ENCODE measurements at places on chromosomes 11 and 22. TPM values are rescaled to one million over a fixed set of nuclear protein-coding genes. Genes with fewer than 3 reads are reported as not detected.

Gene LDHAL6A
- total RNA-seq: not detected

Gene APOL5
- not detected for total RNA-seq

Gene OR56A1
- 0.09 TPM for total RNA-seq

Gene CYTH4
- 44.0 TPM for total RNA-seq

Gene CYP2D6
- 1.3 TPM for total RNA-seq

Gene APOBEC3C
- 11.1 TPM for total RNA-seq

GRCh38 chr22:47575291-47575690 lies 812.8 kb downstream of the TBC1D22A start:
- DNase-seq: no peak

- DNase-seq: no peak
Observed at GRCh38 chr11:12280199-12280837, 97.1 kb upstream of the PARVA start.

DNA sequence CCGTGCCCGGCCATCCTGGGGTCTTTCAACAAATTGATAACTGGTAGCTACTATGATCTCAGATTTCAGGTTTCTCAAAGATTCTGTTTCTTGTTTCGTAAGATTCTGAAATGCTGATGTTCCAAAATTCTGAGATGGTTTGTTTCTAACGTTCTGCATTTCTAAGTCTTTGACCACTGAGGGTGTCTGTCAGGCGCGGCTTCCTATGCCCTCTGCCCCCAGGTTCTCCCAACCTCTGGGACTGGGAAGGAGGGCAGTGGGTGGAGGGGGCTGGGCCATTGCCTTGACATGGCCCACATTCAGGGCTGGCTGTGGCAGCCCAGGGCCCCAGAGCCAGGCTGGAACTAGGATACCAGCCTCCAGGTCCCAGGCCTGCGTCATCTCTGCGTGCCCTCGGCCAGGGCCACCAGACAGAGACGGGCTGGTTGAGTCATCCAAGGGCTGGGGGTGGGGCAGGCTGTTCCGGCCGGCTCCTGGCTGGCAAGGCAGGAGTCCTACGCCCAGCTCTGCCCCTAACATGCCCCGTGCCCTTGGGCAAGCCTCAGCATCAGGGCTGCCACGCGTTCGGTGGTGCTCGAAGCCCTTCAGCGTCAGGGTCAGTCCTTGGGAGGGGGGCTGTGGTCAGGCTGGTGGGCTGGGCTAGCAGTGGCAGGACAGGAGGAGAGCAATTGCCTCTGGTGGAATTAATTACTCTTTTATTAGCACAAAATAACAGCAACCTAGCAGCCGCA lies 5.2 kb downstream of the TMEM134 start:
- no peak for DNase-seq

DNA sequence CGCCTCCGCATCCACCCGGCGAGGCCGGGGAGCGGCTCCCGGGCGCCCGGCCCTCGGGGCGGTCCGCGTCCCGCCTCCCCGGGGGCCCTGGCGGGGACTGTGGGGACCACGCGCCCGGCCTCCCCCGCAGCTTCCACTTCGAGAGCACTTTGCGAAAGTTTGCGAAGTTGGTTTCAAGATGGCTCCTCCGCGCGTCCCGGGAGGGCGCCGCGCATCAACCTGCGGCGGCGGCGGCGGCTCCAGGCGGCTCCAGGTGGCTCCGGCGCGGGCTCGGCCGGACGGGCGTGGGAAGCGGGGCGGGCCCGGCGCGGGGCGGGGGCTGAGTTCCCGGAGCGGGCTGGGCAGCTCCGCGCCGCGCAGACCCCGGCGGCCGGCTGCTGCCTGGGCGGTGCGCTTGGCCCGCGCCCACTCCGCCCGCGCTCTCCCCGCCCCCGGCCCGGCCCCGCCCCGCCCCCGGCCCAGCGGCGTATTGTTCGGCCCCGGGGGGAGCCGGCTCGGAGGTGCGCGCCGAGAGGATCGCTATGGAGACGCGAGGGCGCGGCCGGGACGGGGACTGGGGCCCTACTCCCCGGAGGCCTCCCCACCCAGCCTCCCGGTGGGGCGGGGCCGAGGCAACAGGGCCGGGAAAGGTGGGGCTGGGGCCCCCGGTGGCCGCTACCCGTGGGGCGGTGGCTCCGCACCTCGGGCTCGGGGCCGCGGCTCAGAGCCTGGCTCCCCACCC lies at the start of gene CELSR1:
CELSR1 (minus strand) TSS at position 396 of the 721 bp plus-strand sequence. CDS start 450 bp downstream, outside the sequence.
- DNase-seq: peak; percentile 46

All from lung (tissue), 17 donors.